ENCODE measurements at places on chromosomes 4 and X.

GRCh38 chr4:7389719-7390118, 45.0 kb downstream of the PSAPL1 start:
- no peak for DNase-seq

GRCh38 chr4:7691982-7692381, 247.7 kb downstream of the AFAP1 start:
- no peak for DNase-seq

- no peak for DNase-seq
Observed at GRCh38 chrX:134737061-134737460, 78.8 kb upstream of the PLAC1 start.

DNA sequence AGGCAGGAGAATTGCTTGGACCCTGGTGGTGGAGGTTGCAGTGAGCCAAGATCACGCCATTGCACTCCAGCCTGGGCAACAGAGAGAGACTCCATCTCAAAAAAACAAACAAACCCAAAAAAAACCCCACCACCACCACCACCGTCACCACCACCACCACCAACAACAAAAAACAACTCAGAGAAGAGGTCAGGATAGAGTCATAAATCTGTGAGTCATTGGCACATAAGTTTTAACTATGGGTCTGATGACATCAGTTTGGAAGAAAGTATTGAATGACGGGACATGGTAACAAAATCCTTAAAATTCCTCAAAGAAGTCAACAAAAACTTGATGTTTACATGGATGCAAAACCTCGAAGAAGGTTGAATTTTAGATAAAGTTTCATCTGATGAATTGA, 288.0 kb upstream of the SFRP2 start:
- DNase-seq, result no peak

Data from Jurkat, Clone E6-1 (cell line).